A673 (cell line): ENCODE measurements at places on chromosomes 7 and 10. TPM values are rescaled to one million over a fixed set of nuclear protein-coding genes. Genes with fewer than 3 reads are reported as not detected.

RBP3 gene
- total RNA-seq: not detected in 2 replicates

UTF1 gene
- total RNA-seq: not detected in 2 replicates

ANXA8L1 gene
- not detected in 2 replicates for total RNA-seq

CREM gene
- 58.4 and 66.3 TPM in 2 replicates for total RNA-seq

OPN4 gene
- total RNA-seq: not detected in 2 replicates

FOXI2 gene
- total RNA-seq: not detected in 2 replicates

PIP gene
- total RNA-seq: not detected in 2 replicates

EPHB6 gene
- total RNA-seq: 0.22 and 0.49 TPM in 2 replicates

DNA sequence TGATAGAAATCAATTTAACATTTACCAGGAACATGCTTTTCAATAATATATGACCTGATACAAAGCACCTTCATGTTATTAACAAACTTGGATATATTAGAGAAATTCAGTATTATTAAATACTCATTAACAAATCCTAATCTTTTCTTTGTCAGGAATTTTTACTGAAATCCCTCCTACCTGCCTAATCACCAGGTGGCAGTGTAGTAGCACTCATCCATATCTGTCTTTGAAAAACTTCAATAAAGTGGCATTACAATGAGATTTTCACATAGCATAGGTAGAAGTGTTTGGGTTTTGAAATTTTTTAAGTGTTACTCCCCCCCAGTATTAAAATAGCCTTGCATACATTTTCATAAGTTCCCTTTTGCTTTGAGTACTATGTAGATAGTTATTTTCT, 1246.6 kb upstream of the LRRN3 start:
- H3K36me3 ChIP-seq: no peaks in the 10 kb centered on the region
- H3K27ac ChIP-seq: no peak overlapping the region
- no peaks in the 10 kb centered on the region for H3K4me1 ChIP-seq
- no peaks in the 10 kb centered on the region for H3K27me3 ChIP-seq

MRM2 gene
- 50.4 and 51.3 TPM in 2 replicates for total RNA-seq

- DNase-seq: no peak
- no peaks in the 10 kb centered on the region for H3K27me3 ChIP-seq
- H3K4me3 ChIP-seq: no peak overlapping the region
These were observed 55.4 kb upstream of the KIAA1217 start for GRCh38 chr10:24153537-24153936.

DNA sequence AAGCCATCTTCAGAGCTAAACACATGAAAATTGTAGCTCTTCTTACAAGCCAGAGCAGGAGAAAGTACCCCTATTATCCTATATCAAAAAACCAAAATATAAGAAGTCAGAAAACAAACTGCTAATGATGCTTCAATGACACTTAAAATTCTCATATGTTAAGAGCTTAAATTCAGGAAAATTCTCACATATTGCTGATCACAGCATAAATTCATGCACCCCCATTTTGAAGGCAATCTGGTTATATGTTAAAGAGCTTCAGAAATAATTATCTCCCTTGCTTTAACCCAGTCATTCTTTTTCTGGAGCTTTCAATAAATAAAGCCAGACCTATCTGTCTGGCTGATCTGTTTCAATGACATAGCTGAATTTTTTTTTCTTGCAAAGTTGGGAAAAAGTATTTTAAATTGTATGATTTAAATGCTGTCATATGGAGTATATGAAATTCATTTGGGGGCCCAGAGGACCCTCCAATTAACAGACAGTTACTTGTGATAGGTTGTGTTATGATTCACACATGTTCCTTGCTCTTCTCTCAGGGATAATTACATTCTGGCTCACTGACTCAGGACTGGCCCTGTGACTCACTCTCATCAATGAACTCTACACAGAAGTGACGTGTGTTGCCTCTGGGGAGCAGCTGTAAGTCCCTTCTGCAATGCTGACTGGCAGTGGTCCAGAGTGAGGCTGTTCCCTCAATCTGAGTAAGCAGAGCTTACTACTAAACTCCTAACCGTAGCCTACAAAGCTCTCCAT, 85.2 kb downstream of the HGF start:
- H3K4me1 ChIP-seq: peaks cover 16% of the 10 kb centered on the region
- H3K36me3 ChIP-seq: no peaks in the 10 kb centered on the region
- DNase-seq: peak; percentile 99
- no peak overlapping the region for H3K27ac ChIP-seq
- H3K4me3 ChIP-seq: no peak overlapping the region

- H3K4me1 ChIP-seq: peaks cover 11% of the 10 kb centered on the region
- no peak for DNase-seq
- peaks cover 17% of the 10 kb centered on the region for H3K27me3 ChIP-seq
These were observed 4.8 kb downstream of the ADRA2A start for GRCh38 chr10:111081595-111081994.

- no peak for DNase-seq
- no peaks in the 10 kb centered on the region for H3K27me3 ChIP-seq
- no peak overlapping the region for H3K4me3 ChIP-seq
- H3K36me3 ChIP-seq: no peaks in the 10 kb centered on the region
- H3K27ac ChIP-seq: no peak overlapping the region
These were observed 1194.3 kb upstream of the CELF2 start for GRCh38 chr10:9823268-9823930.

CDK5 gene
- 21.1 and 25.7 TPM in 2 replicates for total RNA-seq

GRCh38 chr7:4931943-4932342, 27.0 kb downstream of the MMD2 start:
- DNase-seq: peak; percentile 21
- H3K4me1 ChIP-seq: no peaks in the 10 kb centered on the region
- no peak overlapping the region for H3K27ac ChIP-seq
- no peak overlapping the region for H3K4me3 ChIP-seq
- no peaks in the 10 kb centered on the region for H3K27me3 ChIP-seq

- DNase-seq: no peak
- no peak overlapping the region for H3K4me3 ChIP-seq
- H3K36me3 ChIP-seq: no peaks in the 10 kb centered on the region
- H3K27me3 ChIP-seq: no peaks in the 10 kb centered on the region
- H3K4me1 ChIP-seq: peaks cover 28% of the 10 kb centered on the region
- no peak overlapping the region for H3K27ac ChIP-seq
These were observed 19.6 kb downstream of the ARL4A start for GRCh38 chr7:12706900-12707536.

- H3K27me3 ChIP-seq: no peaks in the 10 kb centered on the region
- H3K36me3 ChIP-seq: no peaks in the 10 kb centered on the region
- H3K4me3 ChIP-seq: no peak overlapping the region
- H3K4me1 ChIP-seq: peaks cover 8% of the 10 kb centered on the region
These were observed 50.3 kb downstream of the HIP1 start for GRCh38 chr7:75688200-75689136.

GRCh38 chr7:114418117-114418516, 3.5 kb downstream of the FOXP2 start:
- H3K27me3 ChIP-seq: peaks cover 66% of the 10 kb centered on the region
- H3K36me3 ChIP-seq: no peaks in the 10 kb centered on the region
- no peak overlapping the region for H3K27ac ChIP-seq
- H3K4me3 ChIP-seq: no peak overlapping the region

MALRD1 gene
- 0.86 and 1.1 TPM in 2 replicates for total RNA-seq

DNA sequence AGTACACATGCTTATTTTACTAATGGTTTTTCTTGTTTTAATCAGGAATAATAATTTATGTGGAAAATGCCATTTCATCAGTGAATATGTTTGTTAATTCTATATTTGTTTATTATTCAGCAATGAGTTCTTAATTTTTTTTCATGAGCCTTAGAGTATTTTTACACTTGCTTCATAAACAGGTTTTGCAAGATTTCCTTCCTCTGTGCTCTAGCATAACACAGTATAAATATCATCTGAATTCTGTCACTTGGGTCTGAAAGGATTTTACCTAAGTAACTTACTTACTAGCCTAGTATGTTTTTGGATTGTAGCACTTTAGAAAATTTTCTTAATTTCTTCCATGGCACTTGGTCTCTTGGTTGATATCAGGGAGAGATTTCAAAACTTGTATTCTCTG, 45.8 kb downstream of the GLCCI1 start:
- H3K4me1 ChIP-seq: no peaks in the 10 kb centered on the region
- DNase-seq: no peak
- H3K4me3 ChIP-seq: no peak overlapping the region
- H3K27ac ChIP-seq: no peak overlapping the region
- H3K36me3 ChIP-seq: no peaks in the 10 kb centered on the region

GALNT17 gene
- total RNA-seq: not detected in 2 replicates

DNA sequence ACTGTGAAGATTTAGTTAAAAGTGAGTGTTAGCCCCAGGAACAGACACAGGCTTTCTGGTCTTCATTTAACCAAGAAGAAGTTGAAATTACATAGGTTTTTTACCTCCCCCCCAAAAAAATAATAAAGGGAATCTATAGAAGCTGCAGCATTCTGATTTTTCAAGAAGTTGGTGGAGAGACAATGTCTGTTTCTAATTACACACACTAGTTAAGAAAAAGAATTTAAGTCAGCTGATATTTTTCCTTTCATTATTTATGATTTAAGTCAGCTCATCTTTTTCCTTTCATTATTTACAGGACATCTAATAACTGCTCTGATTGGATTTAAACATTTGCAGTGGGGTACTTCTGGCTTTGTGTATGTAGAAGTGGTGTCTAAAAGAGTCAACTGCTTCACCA, 201.4 kb upstream of the NRP1 start:
- no peak for DNase-seq
- H3K27me3 ChIP-seq: no peaks in the 10 kb centered on the region
- H3K4me3 ChIP-seq: no peak overlapping the region
- H3K36me3 ChIP-seq: no peaks in the 10 kb centered on the region
- H3K27ac ChIP-seq: no peak overlapping the region
- no peaks in the 10 kb centered on the region for H3K4me1 ChIP-seq

GHRHR gene
- not detected in 2 replicates for total RNA-seq

GSTO2 gene
- 0.26 and 1.4 TPM in 2 replicates for total RNA-seq

GRCh38 chr7:105643384-105643783, 62.1 kb upstream of the EFCAB10 start:
- DNase-seq: no peak
- no peak overlapping the region for H3K4me3 ChIP-seq
- H3K36me3 ChIP-seq: peaks cover 31% of the 10 kb centered on the region

DNA sequence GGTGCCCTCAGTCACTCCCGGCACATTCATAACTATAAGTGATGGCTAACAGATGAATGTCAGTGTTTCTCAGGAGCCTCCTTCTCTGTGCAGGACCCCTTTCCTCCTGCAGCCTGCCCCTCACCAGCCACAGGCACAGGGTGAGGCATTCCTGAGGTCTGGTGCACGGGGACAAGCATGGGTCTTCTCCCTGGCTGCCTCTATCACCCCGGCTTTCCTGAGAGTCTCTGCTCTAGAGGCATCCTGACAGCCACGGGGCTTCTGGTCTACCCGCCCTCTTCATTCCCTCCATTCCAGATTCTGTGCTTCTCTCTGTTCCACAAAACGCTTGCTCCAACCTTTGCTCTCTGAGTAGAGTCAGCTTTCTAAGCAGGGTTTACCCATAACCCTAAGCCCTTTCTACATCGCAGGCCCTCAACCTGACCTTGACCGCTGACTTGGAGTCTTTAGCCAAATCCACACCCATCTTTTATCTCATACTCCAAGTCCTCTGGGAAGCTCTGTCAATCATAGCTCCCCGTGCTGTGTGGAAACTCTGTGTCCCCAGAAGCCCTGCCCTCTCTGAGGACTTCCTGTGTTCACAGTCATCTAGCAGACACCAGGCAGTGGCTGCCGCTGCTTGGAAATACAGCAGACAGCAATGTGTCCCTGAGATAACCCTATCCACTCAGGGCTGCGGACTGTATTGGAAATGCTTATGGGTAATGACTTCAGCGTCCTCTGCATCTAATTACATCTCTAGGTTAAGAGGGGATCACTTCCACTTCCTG, 159.0 kb downstream of the SFMBT2 start:
- H3K36me3 ChIP-seq: no peaks in the 10 kb centered on the region
- peaks cover 24% of the 10 kb centered on the region for H3K27me3 ChIP-seq
- no peak overlapping the region for H3K4me3 ChIP-seq
